ENCODE measurements at places on chromosomes 5 and 9.

- no peak for DNase-seq
Observed at GRCh38 chr5:40832345-40832744, 2.7 kb downstream of the RPL37 start.

DNA sequence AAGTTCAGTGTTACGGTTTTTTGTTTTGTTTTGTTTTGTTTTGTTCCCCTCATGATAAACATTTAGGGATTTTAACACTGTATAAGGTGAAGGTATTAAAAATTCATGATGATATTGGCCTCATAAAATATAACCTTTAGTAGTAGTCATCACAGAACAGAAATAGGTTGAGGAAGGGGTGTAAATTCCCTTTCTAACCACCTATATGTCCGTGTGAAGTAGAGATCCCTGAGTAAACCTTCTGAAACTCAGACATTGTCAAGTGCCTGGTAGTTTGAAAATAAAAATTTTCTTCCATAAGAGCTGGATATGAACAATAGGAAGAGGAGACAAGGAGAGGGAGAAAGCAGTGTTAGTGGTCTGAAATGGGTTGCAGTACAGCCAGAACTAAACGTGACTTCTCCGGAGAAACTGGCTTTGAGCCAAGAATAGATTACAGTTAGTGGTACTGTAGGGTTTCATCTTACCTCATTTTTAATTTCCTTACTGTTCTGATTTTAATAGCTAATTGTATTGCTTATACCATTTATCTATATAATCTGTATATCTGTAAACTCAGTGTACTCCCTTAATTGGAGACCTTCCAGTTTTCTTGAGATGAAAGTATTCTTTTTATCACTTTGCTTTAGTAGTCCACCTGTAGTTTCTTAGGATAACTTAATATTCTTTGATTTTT lies 18.3 kb downstream of the UGCG start:
- DNase-seq = no peak

- DNase-seq = no peak
Observed at GRCh38 chr9:26891726-26892125, 876 bp downstream of the CAAP1 start.

- no peak for DNase-seq
Observed at GRCh38 chr5:57658018-57658417, 175.4 kb upstream of the ACTBL2 start.

DNA sequence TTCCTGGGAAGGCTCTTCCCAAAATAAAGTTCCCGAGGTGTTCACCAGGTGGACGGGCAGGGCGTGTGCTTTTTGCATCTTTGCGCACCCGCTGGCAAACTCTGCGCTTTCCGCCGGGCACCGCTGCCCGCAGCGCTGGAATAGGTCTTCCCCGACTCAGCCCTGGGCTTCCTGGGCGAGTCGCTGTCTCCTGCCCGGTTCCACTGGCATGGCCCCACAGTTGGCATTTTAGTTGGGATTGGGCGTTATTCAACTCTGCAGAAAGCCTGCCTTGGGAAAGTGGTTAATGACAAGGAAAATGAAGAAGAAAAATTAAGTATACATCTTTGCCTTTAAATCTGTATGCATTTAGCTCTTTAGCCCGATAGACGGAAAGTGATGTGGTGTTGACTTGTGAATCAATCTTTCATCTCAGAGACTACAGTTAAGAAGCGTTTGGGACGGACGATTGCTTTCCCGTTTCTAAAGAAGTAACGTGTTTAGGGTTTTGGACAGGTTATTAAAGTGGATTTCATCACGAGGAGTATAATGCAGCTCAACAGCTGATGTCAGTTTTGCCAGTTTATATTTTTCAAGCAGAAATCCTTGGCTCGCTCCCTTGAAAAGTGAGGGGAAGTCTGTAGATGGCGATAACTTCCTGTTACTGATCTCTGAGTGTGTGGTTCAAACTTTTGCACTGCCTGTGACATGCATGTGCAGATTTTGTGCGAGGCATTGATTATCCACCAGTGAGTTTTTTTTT lies 946 bp downstream of the ADCY2 start:
- DNase-seq = no peak

GRCh38 chr9:107683566-107683965 lies 194.0 kb upstream of the KLF4 start:
- no peak for DNase-seq

- DNase-seq = no peak
Observed at GRCh38 chr5:74360535-74361210, 279.9 kb downstream of the ENC1 start.

- peak; percentile 60 for DNase-seq
Observed at GRCh38 chr9:94860678-94861588, 134.4 kb downstream of the AOPEP start.

GRCh38 chr5:42807722-42808447 lies 3.8 kb downstream of the SELENOP start:
- DNase-seq = no peak

DNA sequence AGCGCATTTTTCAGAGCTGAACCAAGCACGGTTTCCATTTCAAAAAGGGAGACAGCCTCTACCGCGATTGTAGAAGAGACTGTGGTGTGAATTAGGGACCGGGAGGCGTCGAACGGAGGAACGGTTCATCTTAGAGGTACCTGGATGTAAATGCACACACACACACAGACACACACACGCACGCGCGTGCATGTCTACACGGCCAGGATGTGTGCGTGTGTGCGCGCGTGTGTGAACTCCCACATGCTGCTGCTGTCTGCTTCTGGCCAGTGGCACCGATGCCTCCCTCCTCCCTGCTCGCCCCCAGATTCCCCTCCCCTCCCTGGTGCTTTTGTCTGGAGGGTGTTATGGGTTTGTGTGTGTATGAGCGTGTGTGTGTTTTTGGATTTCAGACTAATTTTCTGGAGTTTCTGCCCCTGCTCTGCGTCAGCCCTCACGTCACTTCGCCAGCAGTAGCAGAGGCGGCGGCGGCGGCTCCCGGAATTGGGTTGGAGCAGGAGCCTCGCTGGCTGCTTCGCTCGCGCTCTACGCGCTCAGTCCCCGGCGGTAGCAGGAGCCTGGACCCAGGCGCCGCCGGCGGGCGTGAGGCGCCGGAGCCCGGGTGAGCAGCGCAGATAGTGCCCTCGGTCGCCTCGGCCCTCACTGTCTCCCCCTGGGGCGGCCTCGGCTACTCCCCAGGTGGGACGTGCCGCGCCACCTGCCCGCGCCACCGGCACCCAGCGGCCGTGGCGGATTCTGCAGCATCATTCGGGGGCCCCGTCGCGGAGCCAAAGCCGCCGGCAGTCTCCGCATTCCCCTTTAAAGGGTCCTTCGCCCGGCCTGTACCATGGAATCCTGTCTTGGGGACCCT lies at the start of gene NTRK2:
Gene NTRK2 (plus strand): TSS at position 442 of the 850 bp plus-strand sequence. CDS start 1,020 bp downstream, outside the sequence.
- peak; percentile 77 for DNase-seq

DNA sequence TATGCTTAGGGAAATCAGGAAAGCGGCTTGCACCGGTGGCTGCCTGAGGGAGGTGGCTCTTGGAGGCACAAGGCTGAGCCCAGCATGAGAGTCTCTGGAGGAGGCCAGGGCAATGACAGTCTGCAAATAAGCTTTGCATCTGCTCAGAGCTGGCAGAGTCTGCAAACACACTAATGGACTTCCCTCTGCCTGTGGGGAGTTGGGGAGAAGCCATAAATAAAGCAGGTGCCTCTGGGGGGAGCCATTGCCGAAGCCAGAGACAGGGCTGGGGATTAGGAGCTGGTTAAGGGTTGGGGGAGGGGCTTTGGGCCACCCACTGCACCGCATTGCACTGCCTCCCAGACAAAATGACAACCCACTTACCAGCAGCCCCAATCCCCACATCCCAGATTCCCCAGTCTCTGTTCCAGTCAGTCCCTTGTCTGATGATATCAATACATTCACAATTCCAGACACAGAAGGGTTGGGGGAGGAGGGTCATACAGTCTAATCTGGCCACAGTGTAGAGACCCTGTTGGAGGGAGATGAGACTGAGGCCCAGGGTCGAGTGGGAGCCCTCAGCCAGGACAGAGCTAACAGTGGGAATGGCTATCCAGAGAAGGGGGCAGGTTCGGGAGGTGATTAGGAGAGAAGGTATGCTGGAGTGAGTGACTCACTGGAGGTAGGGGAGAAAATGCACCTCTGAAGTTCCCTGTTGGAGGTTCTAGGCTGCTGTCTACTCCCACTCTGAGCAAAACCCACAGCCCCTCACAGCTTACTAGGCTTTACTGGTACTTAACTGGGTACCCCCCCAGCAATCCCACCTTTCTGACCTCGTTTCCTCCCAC lies 53.7 kb downstream of the PAX5 start:
- DNase-seq = no peak

DNA sequence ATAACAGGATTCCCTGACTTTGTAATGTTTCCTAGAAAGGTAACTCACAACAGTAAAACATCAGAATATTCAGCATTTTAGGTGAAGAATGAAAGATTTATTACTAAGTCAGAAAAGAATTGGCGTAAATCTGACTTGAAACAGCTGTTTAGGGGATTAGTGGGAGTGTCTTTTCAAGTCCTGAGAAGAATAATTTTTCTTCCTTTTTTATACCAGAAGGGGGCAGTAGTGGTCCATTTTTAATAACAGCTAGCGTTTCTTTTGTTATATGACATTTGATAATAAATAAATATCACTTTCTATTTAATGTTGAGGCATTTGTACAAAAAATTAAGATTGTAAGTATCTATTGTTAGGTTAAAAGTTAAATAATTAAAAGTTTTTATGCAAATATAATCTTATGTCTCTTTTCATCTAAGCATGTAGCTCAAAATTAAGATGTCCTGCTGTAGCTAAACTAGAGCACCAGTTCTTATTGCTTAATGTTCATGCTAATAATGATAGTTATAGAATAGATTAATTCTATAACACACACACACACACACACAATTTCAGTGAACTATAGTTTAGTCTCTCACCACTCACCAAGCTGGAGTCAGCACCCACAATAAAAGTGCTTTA lies 258.7 kb upstream of the ARRDC3 start:
- no peak for DNase-seq

DNA sequence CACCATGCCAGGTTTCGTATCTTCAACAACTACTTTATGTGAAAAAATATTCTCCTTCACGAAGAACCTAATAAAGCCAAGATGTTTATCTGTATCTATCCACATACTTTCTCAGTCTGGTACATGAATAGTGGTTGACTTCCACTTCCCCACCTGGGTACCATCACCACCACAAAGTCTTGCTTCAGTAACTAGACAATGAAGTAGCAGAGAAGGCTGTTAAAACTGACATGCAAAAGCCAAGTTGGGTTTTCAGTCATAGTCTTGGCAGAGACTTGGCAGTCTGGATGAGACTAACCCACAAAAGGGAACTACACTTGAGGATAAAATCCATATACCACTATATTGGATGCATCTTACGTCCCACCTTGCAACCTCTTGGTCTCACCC lies 5.0 kb downstream of the P4HA2 start:
- no peak for DNase-seq

DNA sequence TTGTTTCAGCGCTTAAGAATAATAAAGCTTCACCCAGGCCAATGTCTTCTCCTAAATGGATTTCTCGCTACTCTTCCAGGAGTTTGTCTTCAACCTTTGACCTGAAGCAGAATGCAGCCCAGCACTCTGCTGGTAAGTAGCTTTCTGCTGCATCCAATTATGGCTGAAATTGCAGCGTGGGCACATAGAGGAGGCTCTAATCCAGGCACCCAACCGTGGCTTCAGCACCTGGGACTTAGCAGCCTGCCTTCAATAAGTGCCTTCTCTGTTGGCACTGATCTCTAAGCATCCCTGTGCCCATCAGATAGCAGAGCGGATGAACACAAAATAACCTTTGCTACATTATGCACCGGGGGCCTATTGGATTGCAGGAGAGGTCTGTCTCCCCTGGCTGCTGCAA lies 105.2 kb downstream of the TRIM32 start:
- DNase-seq = no peak

DNA sequence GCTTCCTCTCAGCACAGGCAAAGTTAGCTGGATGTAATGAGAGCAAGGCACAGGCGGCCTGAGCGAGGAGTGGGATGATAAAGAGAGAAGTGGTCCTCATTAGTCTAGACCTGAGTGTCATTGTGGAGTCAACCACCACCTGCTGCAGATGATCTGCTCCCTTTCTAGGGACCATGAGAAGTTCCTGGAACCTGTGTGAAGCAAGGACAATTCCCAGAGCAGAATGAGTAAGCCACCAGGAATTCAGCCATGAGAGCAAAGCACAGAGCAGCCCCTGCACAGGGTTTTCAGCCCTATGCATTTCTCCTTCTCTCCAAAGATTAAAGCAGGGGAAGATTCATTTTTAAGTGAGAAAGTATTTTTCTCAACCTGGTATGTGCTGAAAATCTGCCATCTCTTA lies 146.8 kb upstream of the SPEF2 start:
- no peak for DNase-seq

DNA sequence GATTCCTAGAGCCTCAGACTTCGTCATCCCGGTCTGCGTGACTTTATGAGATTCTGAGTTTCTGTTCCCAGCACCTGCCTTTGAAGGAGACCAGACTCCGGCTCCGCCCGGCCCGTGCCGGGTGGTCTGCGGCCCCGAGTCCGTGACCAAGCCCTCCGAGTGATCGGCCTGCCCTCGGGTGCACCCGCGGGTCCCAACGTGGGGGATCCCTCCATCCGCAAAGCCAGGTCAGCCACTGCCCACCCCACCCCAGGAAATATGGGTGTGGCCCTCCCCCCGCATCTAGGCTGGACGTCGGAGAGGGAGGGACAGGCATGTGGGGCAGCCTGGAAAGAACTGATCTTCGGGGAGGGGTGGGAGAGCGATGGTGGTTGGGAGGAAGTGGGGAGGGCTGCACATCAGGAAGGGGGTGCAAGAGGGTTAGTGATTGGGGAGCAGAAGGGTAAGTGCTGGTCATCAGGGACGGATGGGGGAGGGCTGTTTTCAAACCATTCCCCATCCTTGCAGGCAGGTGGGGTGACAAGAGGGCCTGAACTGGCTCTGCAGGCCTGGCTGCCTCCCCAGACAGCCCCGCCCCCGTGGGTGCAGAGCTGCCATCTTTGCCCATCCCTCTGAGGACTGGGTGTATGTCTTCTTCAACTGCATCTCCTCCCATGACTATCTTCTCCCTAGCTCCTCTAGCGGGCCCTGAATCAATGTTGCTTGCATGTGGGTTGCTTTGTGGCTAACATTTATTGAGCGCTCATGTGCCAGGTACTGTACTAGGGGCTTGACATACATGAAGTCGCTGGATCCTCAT lies 747 bp downstream of the LRSAM1 start:
- DNase-seq = peak; percentile 62

DNA sequence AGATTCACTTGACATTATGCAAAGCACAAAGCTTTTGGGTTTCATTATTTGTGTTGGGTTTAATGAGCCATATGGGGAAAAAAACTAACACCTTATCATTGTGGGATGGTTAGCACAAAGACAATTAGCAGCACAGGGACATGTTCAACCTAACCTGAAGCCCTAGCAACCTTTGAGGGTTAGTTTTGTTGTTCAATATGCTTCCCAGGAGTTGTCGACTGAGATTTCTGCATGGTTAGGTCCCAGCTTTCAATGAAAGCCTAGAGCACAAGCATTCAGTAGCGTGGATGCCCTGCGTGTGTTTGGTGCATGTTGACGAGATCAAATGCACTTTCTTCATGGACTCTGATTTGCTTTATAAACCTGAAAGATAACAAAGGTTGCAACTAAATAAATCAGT lies 565.2 kb upstream of the TLE4 start:
- no peak for DNase-seq

- peak; percentile 39 for DNase-seq
Observed at GRCh38 chr5:83718195-83718825, 2.3 kb downstream of the HAPLN1 start.

Data from left hindlimb (tissue), 1 donor.